ENCODE measurements at places on chromosomes 13 and 19.

- no peak for ATAC-seq
Measured at GRCh38 chr13:35216131-35216530, 260.4 kb downstream of the MAB21L1 start.

- no peak for ATAC-seq
Measured at GRCh38 chr13:95570016-95570415, 17.5 kb downstream of the CLDN10 start.

- no peak for ATAC-seq
Measured at GRCh38 chr19:41447732-41448332, 4.9 kb downstream of the ERICH4 start.

DNA sequence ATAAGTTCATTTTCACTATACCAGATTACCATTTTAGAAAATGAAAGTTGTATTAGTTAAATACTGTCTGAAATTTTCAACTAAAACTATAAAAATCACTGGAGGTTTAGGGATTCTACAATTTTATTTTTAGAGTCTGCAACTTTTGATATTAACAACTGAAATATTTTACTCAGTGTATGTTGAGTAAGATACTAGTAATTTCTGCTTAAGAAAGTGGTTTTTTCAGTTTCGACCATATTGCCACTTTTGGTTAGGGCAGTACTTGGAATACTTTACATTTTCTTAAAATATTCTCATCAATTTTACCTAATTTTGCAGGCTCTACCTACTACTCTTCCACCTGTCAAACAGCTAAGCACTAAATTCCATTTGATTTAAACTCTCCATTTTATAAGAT lies 59.6 kb downstream of the KCNRG start:
- ATAC-seq = no peak

DNA sequence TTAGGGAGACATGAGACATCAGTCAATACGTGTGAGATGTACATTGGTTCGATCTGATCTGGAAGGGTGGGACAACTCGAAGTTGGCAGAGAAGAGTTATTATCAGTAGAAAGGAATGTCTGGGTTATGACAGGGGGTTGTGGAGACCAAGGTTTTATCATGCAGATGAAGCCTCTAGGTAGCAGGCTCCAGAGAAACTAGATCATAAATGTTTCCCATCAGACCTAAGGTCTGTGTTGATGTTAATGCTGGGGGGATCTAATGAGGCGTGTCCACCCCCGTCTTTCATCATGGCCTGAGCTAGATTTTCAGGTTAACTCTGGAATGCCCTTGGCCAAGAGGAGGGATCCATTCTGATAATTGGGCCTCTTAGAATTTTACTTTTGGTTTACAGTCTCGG lies 187.0 kb upstream of the KL start:
- ATAC-seq = no peak

DNA sequence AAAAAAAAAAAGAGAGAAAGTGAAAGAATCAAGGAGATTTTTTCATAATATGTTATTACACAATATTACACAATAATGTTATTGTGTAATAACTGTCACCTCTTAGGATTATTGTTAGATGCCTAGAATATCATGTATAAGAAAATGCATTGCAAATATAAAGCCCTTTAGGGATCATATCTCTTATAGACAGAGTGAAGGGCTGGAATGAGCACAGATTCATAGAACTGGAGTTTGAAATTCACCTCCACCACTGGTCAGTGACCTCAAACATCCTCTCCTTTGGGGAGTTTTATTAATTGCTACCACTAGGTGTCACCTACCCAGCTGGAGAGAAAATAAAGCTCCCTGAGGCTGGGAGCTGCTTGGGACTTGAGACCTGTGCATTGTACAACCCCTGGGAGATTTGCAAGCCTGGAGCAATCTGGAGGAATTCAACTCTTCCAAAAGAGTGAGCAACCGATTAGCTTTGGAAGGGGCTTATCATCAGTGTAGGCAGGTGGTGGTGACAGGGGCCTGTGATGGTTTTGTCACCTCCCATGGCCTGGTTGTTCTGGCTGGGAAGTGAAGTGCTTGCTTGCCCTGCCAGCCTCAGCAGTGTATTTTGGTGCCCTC lies 30.3 kb upstream of the FRY start:
- ATAC-seq = peak; percentile 71

- ATAC-seq = no peak
Measured at GRCh38 chr19:50417111-50418081, 1.3 kb upstream of the SPIB start.

- no peak for ATAC-seq
Measured at GRCh38 chr13:31242916-31243315, 43.1 kb downstream of the B3GLCT start.

DNA sequence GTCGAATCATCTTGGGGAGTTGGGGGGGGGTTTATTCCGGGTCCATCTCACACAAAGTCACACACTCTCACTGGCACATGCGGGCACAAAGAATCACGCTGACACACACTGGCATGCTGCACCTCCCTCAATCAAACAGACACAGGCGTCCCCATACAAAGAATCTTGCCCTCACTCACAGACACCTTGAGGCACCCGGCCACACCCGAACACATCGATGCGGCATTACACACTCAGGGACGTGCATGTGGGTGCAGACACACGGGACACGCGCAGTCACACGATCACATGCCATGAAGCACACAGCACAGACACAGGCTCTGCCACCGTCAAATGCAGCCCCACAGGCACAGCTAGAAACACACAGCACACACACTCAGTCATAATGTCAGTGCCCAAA lies 7.8 kb downstream of the NFIX start:
- no peak for ATAC-seq

DNA sequence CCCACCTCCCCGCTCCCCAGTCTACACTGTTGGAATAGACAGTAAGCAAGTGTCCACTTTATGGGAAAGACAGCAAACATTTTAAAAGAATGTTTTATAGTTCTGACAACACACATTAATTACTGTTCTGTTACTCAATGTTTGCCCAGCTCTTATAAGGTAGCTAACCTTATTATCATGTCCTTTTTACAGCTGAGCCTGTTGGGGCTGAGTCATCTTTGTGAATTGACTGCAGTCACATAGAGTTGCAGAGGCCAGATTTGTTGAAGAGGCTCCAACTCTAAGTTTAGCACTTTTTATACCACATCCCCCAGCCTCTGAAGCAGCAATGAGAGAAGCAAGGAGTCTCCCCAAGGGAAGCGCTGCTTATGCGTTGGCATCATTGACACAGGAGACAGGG lies 76.2 kb downstream of the C13orf42 start:
- ATAC-seq = no peak

DNA sequence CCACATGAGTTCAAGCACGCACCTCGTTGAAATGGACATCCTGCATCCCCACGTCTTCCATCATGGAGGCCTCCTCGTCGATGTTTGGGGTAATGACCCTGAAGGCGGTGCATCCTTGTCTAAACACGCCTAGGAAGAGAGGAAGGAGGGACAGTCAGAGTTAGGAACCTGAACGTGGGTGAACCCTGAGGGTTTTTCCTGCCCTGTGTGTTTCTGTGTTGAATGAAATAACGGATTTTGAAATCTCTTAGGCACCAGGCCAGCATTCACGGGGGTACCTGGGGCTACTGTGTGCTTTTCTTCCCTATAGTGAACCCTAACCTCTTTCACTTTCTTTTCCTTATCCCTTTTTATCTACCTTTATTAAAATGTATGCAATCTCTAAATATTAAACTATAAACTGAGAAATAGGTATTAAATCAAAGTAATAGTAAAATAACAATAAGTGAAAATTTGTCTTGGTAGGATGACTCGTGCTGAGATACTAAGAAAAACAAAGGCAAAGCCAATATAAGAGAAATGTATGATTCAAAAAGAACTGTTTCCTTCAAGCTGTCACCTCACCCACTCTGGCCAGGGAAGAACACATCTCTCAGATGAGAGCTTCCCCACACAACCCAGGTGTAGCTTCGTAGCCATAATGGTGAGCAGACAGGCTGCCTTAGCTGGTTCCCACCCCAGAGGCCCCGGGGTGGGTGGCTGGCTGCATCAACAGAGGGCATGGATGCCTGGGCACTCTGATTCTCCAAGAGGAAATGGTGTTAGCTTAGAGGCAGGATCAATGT lies 72.1 kb upstream of the SLC15A1 start:
- ATAC-seq = no peak

GRCh38 chr19:1847684-1848398 lies 442 bp downstream of the REXO1 start:
- ATAC-seq = peak; percentile 13

DNA sequence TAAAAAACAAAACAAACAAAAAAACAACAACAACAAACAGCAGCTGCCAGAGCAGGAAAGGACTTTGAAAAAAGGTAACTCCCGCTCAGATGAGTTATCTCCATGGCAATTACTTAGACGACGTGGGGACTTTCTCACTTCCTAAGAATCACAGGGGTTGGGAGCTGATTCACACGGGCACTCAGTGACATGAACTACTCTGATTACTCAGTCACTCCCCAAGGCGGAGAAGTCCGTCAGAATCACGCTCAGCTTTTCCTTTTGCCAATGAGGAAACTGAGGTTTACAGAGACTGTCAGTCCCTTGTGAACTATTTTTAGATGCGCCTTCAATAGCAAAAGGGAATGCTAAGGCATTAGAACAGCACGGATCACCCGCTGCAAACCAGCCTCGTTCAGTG lies 32.3 kb upstream of the MATK start:
- no peak for ATAC-seq

DNA sequence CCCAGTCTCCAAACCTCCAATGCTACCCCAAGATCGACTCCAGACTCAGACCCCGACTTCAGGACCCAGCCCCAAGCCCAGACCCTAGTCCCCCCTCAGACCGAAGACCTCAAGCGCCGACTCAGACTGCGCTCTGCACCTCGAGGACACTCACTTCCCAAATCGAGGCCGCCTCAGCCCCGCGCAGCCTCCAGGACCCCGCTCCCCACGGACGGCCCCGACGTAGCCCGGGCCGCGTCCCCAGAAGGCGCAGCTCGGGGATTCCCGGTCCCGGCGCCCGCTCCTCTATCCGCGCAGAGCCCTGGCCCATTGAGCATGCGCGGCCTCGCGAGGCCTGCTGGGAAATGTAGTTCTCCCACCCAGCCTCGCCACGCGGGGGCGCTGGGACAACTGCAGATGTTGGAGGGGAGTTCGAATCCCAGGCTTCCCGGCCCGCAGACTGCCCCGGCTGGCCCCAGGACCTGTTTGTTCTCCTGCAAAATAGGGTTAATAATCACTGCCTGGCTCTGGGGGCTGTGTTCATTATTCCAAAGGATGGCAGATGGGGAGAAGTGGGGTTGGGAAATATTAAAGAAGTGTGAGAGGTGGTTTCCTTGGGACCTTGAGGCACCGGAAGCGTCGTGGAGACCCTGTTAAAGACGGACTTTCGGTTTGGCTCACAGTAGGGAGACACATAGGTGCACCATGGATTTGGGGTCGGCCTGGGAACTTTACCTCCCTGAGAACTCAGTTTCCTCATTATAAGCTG lies at the start of gene APBA3:
Gene APBA3 (minus strand): TSS at position 311 of the 748 bp plus-strand sequence. CDS start 1,428 bp downstream, outside the sequence.
- peak; percentile 40 for ATAC-seq

DNA sequence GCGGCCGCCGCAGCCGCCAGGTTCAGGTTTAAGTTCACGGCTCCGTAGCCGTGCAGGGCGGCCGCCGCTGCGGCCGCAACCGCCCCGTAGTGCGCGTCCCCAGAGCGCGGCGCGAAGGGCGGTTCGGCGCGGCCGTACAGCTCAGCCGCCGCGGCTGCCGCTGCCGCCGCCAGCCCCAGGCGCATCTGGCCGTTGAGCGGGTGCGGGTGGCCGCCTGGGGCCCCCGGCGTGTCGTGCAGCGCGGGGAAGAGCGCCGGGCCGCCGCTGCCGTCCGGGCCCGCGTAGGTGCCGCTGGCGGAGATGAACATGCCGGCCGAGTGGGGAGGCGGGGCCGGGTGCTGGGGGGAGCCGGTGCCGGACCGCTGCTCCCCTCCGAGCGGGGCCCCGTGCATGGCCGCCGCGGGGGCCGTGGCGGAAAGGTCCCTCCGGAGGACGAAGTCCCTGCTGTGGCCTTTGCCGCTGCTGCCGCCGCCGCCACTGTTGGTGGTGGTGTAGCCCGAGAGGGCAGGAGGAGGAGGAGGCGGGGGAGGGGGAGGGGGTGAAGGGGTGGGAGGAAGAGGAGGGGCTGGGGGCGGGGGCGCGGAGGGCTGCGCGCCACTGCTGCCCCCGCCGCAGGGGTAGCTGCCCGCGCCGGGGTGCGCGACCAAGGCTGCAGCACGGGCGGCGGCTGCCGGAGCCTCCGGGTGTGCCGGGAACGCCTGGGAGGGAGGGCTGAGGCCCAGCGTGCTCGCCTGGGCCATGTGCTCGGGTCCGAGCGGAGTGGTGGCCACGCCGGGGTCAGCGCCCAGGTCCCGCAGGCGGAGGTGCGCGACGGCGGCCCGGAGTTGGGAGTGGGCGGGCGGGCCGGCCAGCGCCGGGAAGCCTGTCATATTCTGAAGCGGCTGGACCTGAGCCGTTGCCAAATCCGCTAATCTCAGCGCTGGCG lies 654 bp downstream of the ZIC5 start:
- ATAC-seq = peak; percentile 16

DNA sequence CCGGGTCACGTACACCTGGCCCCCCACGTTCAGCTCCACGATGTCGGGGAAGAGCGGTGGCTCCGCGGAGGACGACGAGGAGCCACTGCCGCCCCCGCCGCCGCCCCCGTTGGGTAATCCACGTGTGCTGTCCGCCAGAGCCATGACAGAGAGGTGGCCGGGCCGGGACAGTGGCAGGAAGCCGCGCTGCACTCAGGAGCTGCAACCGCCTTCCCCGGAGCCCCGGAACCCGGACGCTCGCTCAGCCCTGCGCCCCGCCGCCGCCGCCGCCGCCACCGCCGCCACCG lies 257 bp downstream of the KCTD12 start:
- ATAC-seq = no peak

GRCh38 chr19:45906221-45906620 lies 3.8 kb upstream of the MYPOP start:
- ATAC-seq = no peak

DNA sequence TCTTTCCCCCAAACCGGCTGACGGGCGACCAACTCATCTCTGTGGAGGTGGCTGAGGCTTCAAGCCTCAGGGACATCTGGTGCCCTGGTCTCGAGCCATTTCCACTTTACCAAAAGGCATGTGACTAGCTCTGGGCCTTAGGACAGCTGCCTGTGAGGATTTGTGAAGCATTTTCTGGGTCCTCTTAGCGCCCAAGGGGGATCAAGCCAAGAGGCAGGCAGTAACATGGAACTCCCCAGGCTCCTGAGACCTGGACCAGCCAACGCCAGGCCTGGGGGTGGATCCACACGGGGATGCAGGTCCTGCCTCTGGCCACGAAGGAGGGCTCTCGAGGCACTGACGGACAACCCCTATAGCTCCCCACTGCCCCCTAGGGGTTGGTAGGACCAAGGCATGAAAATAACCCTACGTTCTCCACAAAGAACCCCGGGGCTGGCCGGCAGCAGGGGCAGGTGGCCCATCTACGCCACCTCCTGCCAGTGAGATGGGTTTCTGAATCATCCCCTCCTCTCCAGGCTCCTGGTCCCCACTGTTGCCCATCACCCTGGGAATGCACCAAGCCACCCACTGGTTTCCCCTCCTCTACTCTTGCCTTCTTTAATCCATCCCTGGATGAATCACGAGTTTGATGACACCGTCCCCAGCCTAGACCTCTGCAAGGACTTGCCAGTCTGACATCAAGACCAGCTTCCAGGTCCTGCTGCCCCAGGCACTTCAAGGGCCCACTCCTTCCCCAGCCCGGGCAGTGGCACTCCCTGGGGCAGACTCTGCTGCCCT lies 7.0 kb upstream of the MYDGF start:
- ATAC-seq = peak; percentile 51

All from gastroesophageal sphincter (tissue), 4 donors.